ENCODE measurements at places on chromosomes 7 and 10.

GRCh38 chr7:78399033-78399769 lies 600.6 kb downstream of the PHTF2 start:
- no peak for DNase-seq

DNA sequence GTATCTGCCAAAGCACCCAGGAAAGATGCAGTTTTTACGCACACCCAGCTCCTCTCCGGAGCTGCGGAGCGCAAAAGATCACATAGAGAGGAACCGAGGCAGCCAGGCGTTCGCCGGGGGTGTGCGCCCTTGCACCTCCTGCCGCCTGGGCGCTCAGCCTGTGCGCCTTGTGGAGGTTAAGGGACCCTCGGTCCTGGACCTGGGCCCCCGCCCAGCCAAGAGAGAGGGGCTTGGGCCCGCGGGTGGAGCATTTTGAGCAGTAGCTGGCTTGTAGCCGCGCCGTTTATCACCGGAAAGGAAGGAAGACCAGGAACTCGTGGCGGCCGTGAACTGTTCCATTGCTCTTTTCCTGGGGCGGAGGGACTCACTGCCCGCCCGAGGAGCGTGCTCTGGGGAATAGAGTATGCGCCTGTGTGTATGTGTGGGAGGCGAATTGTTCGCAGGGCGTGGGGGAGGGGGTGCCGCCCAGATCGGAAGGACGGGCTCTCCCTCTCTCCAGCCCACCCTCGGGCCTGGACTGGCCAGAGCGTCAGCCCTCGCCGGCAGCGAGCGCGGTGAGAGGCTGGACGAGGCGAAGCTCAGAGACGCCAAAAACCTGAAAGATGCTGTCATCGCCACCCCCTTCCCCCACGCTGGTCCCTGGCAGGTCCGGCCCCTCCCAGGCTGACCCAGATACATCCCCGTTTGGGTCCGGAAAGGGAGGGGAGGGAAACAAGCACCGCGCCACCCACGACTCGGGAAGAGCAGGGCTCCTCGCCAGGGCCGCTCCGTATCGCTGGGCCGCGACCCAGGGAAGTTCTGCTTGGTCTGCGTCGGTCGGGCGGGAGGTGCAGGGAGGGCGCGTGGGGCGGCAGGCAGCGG lies 1.2 kb upstream of the WNT2 start:
- DNase-seq, result peak; percentile 65

GRCh38 chr7:80654887-80655340 lies 16.5 kb downstream of the CD36 start:
- DNase-seq, result no peak

GRCh38 chr10:25280573-25280972 lies 105.8 kb downstream of the GPR158 start:
- DNase-seq, result no peak

GRCh38 chr7:101557421-101557820 lies 71.7 kb downstream of the MYL10 start:
- no peak for DNase-seq

GRCh38 chr10:27153845-27154193 lies 365 bp downstream of the YME1L1 start:
- DNase-seq, result no peak

DNA sequence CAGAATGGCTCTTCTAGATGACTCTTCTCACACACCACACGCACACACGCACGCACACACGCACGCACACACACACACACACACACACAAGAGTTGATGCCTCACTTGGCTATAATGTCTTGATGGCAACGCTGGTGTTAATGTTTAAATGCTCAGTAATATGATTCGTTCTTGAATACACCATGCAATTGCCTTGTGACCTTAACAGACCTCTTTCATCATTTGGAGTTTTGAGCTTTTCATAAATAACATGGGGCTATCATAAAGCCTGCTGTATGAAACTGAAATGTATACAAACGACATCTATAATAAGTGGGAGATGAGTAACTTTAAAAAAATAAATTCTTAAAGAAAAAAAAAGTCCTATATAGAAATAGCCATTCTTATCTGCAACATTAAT lies 8.2 kb downstream of the JCAD start:
- no peak for DNase-seq

GRCh38 chr10:81135851-81136250 lies 598.1 kb downstream of the SH2D4B start:
- no peak for DNase-seq

DNA sequence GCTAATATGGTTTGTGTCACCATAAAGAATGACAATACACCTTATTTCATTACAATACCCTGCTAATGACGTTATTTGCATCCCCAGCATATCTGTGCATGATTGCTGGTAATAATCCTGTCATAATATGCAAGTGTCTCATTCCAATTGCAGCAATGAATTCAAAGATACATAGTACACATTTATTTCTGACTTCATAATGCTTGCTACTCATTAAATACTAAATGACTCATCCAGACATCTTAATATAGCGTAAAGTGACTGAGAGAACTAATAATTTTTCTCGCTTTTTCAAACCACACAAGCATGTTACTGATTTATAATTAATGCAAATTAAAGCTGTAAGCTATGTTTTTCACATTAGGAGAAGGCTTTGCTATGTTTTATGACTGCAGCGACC lies 234.7 kb upstream of the MDFIC start:
- no peak for DNase-seq

- no peak for DNase-seq
Measured at GRCh38 chr10:86285136-86285790, 81.3 kb downstream of the GRID1 start.

- no peak for DNase-seq
Measured at GRCh38 chr7:143284591-143285469, at the start of gene TMEM139. Gene TMEM139, plus strand, starts transcription at chr7:143284958. Its CDS starts 1,000 bp downstream, at chr7:143285958.

- DNase-seq, result no peak
Measured at GRCh38 chr10:79092292-79092896, 23.6 kb downstream of the ZMIZ1 start.

DNA sequence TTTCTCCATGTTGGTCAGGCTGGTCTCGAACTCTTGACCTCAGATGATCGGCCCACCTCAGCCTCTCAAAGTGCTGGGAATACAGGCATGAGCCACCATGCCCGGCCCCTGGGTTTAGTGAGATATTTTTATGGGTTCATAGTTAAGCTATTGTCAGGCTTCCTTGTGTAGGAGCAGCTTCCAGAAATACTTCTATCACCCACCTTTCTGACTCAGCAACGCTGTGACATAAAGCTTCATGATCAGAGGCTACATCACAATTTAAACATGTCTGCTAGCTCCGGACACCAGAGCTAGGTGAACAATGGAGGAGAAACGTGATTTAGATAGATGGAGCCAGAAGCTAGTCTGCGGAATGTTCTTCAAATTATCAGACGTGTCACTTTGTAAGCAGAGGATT lies 295.8 kb upstream of the LYZL1 start:
- DNase-seq, result no peak

GRCh38 chr7:24911213-24911603 lies 68.8 kb downstream of the OSBPL3 start:
- DNase-seq, result no peak

DNA sequence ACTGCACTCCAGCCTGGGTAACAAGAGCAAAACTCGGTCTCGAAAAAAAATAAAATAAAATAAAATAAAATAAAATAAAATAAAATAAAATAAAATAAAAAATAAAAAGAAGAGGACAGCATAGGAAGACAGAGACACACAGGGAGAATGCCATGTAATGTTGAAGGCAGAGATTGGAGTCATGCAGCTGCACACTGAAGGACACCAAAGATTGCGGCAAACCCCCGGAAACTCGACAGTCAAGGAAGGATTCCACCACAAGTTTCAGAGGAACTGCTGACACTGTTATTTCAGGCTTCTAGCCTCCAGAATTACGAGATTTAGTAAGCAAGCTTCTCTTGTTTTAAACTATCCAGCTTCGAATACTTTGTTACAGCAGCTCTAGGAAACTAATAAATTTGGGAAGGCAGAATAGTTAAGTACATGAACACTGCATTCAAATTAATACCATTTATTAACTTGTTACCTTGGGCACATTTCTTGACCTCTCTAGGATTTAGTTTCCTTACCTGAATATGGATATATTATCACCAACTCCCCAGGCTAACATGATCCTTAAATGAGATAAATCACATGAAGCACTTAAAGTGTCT lies 9.5 kb downstream of the CPED1 start:
- no peak for DNase-seq

- DNase-seq, result peak; percentile 25
Measured at GRCh38 chr10:47381103-47381395, 3.0 kb downstream of the ZNF488 start.

- no peak for DNase-seq
Measured at GRCh38 chr10:132888898-132889490, 53.4 kb downstream of the CFAP46 start.

DNA sequence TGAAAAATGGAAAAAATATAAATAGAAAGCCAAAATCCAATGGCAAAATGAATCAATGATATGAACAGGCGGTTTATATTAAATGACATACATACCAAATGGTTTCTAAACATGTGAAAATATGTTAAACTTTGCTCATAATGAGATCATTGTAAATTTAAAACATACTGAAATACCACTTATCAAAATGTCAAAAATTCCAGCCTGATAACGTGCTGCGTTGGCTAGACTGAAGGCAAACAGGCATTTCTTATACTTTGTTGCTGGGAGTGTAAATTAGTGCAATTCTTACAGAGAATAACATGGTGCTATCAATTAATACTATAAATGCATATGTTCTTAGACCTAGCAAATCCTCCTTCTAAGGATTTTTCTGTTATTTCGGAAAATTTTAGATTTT lies 225.8 kb upstream of the FAM3C start:
- no peak for DNase-seq

DNA sequence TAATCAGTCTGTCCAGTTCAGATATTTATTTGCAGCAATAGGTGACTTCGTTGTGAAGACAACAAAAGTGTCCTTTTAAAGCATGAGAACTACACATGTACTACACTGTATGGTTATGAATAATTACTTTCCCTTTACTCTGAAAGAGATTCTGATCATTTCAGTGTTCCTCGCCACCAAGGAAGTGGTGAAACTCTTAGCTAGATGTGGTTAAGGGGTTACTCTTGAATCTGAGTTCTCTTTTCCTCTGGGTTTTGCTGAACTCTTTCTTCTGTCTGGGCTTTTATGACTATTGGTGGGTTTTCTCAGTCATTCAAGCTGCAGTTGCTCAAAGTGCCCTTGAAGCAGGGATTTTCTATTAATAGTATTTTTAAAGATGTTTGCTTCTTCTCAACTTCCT lies 127.9 kb upstream of the SEM1 start:
- no peak for DNase-seq

- DNase-seq, result no peak
Measured at GRCh38 chr7:87345962-87346371, 503 bp downstream of the CROT start.
